ENCODE measurements at places on chromosomes 5 and 9. TPM values are rescaled to one million over a fixed set of nuclear protein-coding genes. Genes with fewer than 3 reads are reported as not detected.

IL3 gene
- total RNA-seq = not detected

KCNV2 gene
- total RNA-seq = not detected

PCDHGC5 gene
- 0.52 TPM for total RNA-seq

PCDHGA1 gene
- total RNA-seq = 0.43 TPM

KLF9 gene
- total RNA-seq = 23.5 TPM

MLANA gene
- not detected for total RNA-seq

IL5 gene
- total RNA-seq = not detected

LEAP2 gene
- total RNA-seq = 0.11 TPM

ANKRD34B gene
- under 0.01 TPM for total RNA-seq

All from dermis lymphatic vessel endothelial cell (primary cell).